ENCODE measurements at places on chromosomes 12 and 14. TPM values are rescaled to one million over a fixed set of nuclear protein-coding genes. Genes with fewer than 3 reads are reported as not detected.

Gene SLCO1A2
- total RNA-seq: not detected

Gene ACTN1
- total RNA-seq: 449 TPM

Gene GLI1
- 1.4 TPM for total RNA-seq

Gene ATL1
- 8.7 TPM for total RNA-seq

Gene DYRK4
- total RNA-seq: 58.3 TPM

Gene LRTM2
- total RNA-seq: not detected

Gene GPR33
- not detected for total RNA-seq

Gene TAS2R31
- total RNA-seq: not detected

Gene TMEM63C
- total RNA-seq: not detected

Gene BDKRB2
- total RNA-seq: 30.8 TPM

Gene FGF6
- not detected for total RNA-seq
